ENCODE measurements at places on chromosomes 1 and 21. TPM values are rescaled to one million over a fixed set of nuclear protein-coding genes. Genes with fewer than 3 reads are reported as not detected.

BACE2 gene
- not detected for total RNA-seq

CLCA4 gene
- not detected for total RNA-seq

OR2T6 gene
- not detected for total RNA-seq

S1PR1 gene
- 125 TPM for total RNA-seq

PTAFR gene
- total RNA-seq, result 0.07 TPM

COL18A1 gene
- 22.3 TPM for total RNA-seq

MYBPH gene
- not detected for total RNA-seq

COL6A1 gene
- 4.7 TPM for total RNA-seq

TSPEAR gene
- not detected for total RNA-seq

FBXO44 gene
- total RNA-seq, result 27.3 TPM

F13B gene
- total RNA-seq, result not detected

ZNF648 gene
- total RNA-seq, result not detected

TINAGL1 gene
- not detected for total RNA-seq

DRAM2 gene
- 36.1 TPM for total RNA-seq

ADAMTS5 gene
- total RNA-seq, result not detected

OR2T2 gene
- total RNA-seq, result not detected

FCGR1A gene
- total RNA-seq, result not detected

KRTAP10-5 gene
- not detected for total RNA-seq

MYOC gene
- not detected for total RNA-seq

USP24 gene
- total RNA-seq, result 48.7 TPM

LYST gene
- total RNA-seq, result 73.0 TPM

OR6N1 gene
- total RNA-seq, result not detected

RGS7 gene
- total RNA-seq, result not detected

HES4 gene
- 4.4 TPM for total RNA-seq

KCNJ15 gene
- total RNA-seq, result 1.5 TPM

LEMD1 gene
- total RNA-seq, result not detected

RGS4 gene
- total RNA-seq, result not detected

HTR1D gene
- total RNA-seq, result not detected

PKP1 gene
- not detected for total RNA-seq

EXTL1 gene
- total RNA-seq, result not detected

VASH2 gene
- total RNA-seq, result 0.20 TPM

BMP8A gene
- total RNA-seq, result 0.14 TPM

HNRNPR gene
- total RNA-seq, result 177 TPM

SLFNL1 gene
- 0.39 TPM for total RNA-seq

MTHFR gene
- 18.2 TPM for total RNA-seq

DDR2 gene
- total RNA-seq, result 0.31 TPM

CBR3 gene
- total RNA-seq, result 23.2 TPM

SPRR4 gene
- not detected for total RNA-seq

S100B gene
- not detected for total RNA-seq

LRRN2 gene
- not detected for total RNA-seq

INKA2 gene
- 1.4 TPM for total RNA-seq

UHMK1 gene
- total RNA-seq, result 51.8 TPM

BSND gene
- total RNA-seq, result not detected

LAMTOR5 gene
- total RNA-seq, result 146 TPM

WNT2B gene
- 0.16 TPM for total RNA-seq

C1orf226 gene
- total RNA-seq, result 0.14 TPM
